EH (cell line): ENCODE measurements at places on chromosomes 7 and 10.
A peak's percentile ranks its signal among the peaks of the same experiment; 100 is the strongest.

DNA sequence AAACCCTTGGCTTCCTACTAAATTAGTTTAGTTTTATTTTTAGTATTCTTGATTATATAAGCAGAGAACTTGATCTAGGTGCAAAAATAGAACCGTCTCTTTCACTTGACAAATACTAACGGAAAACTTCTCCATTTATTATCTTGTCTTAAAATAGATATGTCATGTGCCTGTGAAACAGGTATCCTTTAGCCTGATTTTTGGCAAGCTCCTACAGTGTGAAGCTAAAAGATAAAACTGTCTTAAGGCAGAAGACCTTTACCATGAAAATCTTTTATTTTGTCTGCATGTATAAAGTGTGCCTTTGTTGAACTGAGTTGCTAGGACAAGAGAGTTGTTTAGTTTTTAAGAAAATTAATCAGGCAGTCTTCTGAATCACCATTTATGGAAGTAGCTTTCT, 90.6 kb downstream of the CYP51A1 start:
- DNase-seq, result no peak

GRCh38 chr10:99457813-99458212, 27.4 kb upstream of the GOT1 start:
- peak; percentile 54 for DNase-seq

GRCh38 chr7:46990761-46991160, 591.1 kb downstream of the TNS3 start:
- peak; percentile 69 for DNase-seq

DNA sequence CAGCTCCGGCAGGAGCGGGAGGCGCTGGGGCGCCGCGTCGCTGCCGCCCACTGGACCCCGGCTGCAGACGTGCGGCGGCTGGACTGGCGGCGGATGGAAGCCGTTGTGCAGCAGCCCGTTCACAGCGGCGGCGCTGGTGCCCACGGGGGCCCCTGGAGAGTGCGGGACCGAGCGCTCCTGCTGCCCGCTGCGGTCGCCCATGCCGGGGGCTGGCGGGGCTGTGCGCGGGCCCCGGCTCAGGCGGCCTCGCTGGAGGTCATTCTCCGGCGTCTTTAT, 413 bp downstream of the PANK1 start:
- DNase-seq, result no peak

- DNase-seq, result no peak
These were observed 21.1 kb downstream of the FAM133B start for GRCh38 chr7:92569137-92569536.

GRCh38 chr10:11882646-11883375, 59.7 kb downstream of the PROSER2 start:
- peak; percentile 17 for DNase-seq

GRCh38 chr10:100793055-100793454, 47.7 kb downstream of the PAX2 start:
- DNase-seq, result no peak

DNA sequence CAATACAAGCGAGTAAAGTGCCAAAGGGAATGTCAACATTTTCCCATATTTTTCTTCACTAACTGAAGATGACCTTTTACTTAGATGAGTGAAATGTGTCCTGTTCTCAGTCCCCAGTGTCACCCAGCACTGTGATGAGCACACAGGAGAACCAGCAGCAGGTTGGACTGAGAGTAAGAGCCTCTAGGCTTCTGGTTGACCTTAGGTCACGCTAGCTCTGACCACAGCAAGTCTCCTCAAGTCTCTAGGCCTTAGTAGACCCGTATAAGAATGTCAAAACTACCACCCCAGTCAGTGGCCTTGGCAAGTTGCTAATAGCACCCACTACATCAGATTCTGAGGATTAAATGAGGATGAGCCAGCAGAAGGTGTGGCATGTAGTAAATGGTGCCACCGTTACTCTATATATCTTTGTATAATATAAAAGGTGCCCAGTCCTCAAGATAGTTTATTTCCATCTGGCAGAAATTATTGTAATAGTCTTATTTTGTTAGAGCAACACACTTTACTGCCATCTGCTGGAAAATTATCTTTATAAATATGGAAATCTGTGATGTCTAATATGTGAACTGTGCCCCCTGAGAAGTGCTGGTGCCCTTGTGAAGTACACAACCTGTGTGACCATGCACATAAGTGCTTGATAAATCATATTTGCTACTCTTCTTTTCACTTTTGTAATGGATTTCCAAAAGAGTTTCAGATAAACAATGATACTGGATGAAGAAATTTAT, 75.7 kb downstream of the SPAG6 start:
- DNase-seq, result no peak

DNA sequence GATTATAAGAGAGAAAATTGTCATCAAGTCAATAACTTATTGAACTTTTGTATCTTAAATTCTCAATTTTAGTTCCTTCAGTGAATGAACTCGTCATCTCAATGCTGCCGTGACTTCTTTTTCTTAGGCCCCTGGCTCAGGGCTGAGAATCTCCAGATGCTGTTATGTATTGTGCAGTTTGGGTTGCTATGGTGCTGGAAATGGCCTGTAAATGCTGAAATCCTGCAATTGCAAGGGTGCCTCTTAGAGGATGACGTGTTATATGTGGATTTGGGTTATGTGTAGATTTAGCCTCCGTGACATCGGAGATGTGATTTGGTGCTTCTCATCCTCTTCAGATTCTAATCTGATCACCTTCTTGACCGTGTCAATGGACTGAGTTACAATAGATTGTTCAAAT, 55.7 kb upstream of the ZRANB1 start:
- peak; percentile 20 for DNase-seq

GRCh38 chr10:76839276-76839675, 798.3 kb downstream of the KCNMA1 start:
- no peak for DNase-seq

DNA sequence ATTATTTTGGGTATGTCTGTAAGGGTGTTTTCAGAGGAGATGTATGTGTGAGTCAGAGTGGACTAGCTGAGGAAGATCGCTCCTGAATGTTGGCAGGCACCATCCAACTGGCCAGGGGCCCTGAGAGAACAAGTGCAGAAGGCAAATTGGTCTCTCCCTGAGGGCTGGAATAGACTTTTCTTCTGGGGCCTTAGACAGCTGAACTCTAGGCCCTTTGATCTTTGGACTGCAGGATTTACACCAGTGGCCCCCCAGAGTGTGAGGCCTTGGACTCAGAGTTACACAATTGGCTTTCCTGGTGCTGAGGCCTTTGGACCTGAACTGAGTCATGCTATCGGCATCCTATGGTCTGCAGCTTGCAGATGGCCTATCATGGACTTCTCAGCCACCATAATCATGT, 217.2 kb downstream of the REEP3 start:
- DNase-seq, result peak; percentile 64

GRCh38 chr7:106262221-106262881, 22.4 kb downstream of the NAMPT start:
- DNase-seq, result no peak

DNA sequence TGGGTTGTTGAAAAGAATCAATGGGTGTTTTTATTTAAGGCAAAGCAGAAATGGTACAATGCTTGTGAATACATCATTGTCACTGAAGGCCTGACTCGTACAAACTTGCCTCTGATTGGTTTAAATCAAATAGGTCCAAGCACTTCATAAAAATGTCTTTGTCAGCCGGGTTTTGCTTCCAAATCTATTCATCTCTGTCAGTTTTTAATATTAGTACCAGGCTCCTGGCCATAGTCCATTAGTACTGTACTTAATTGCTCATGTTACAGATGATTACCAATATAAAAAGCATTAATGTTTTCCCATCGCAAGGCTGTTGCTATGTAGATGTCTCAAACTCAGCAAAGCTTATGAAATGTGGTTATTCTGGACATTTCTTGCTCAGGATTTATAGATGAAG, 171.9 kb downstream of the ARID5B start:
- peak; percentile 44 for DNase-seq

DNA sequence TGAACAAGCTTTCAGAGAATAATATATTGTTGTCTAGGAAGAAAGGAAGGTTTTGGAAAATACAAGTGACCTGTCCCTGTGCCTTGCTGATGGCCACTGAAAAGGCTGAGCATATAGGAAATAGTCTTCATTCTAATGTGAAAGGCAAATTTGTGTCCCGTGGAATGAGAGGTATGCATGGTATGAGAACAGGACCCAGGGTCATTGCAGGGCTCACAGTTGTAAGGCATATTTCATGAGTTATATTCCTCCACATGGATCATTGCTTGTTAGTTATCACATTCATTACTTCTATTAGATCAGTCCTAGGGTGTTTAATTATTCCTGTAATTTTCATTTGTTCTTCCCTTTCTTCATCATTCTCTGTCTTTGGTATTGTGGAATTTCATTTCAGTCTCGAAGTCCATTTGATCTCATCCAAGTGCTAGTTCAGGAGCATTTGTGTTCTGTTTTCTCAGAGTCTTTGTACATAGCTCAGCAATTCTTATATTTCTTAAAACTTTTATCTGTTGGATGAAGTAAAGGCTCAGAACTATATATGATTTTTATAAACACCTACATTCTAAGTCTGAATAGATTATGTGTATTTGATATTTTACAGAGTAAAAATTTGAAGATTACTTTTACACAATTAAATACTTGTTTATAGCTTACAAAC, 39.4 kb upstream of the ARHGAP21 start:
- peak; percentile 75 for DNase-seq

DNA sequence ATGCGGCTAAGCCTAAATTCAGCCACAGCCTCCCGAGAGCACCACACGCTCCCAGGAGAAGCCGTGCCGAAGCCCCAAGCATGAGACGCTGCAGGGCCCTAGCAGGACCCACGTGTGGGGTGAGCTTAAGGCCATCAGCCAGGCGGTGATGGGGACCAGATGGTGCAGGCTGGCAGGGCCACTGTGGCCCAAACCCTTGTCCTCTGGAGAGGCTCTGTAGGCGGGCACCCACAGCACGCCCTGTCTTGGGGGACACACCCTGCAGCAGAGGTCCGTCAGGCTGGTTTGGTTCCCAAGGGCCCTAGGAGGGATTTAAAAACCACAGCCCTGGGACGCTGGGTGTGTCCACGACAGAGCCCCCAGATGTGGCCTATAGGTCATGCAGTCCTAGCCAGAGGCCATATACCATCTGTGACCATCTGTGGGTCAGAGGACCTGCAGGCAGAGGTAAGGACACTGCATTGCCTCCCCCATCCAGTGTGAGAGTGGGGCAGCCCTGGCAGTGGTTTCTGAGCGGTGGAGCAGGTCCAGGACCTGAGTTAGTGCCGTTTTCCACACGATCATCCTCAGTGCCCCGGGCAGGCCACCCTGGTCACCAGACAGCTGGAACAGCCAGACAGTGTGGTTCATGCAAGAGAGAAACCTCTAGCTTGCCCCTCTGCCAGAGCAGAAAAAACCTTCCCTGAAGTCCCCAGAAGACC, 39.6 kb upstream of the INPP5A start:
- DNase-seq, result no peak

DNA sequence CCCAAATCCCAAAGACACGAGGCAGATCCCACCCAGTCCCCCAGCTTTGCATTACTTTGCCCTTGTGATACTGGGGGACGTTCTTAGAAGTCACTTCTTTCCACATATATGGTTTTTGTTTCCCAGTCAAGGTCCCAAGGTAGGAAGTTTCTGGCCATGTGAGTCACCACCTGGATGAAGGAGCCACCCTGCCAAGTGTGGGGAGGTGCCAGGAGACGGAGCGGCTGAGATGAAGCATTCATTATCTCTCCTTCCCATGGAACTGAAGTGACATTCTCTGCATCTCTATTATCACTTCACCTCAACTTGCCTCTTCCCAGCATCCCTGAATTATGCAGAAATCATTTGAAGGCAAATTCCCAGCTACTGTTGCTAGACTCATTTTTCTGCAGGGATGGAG, 136.2 kb upstream of the INSYN2A start:
- no peak for DNase-seq

DNA sequence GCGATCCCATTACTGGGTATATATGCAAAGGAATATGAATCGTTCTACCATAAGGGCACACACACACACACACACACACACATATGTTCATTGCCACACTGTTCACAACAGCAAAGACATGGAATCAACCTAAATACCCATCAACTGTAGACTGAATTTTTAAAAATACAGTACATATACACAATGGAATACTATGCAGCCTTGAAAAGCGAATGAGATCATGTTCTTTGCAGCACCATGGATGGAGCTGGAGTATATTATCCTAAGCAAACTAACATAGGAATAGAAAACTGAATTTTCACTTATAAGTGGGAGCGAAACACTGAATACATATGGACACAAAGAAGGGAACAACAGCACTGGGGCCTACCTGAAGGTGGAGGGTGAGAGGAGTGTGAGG, 72.5 kb downstream of the MARCHF5 start:
- no peak for DNase-seq

- DNase-seq, result no peak
These were observed 64.5 kb upstream of the EEPD1 start for GRCh38 chr7:36088553-36088952.

DNA sequence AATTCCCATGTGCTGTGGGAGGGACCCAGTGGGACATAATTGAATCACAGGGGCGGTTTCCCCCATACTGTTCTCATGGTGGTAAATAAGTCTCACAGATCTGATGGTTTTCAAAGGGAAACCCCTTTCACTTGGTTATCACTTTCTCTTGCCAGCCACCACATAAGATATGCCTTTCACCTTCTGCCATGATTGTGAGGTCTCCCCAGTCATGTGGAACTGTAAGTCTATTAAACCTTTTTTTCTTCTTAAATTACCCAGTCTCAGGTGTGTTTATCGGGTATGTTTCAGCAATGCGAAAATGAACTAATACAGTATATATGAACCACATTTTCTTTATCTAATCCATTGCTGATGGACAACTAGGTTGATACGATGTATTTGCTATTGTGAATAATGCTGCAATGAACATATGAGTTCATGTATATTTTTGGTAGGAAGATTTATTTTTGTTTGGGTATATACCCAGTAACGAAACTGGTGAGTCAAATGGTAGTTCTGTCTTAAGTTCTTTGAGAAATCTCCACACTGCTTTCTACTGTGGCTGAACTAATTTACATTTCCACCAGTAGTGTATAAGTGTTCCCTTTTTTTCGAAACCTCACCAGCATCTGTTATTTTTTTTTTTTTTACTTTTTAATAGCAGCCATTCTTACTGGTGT, 70.0 kb upstream of the HGF start:
- no peak for DNase-seq

- DNase-seq, result peak; percentile 66
These were observed 458.8 kb downstream of the SORCS1 start for GRCh38 chr10:106705681-106706100.

GRCh38 chr7:98175260-98175940, 35.8 kb upstream of the BHLHA15 start:
- no peak for DNase-seq

DNA sequence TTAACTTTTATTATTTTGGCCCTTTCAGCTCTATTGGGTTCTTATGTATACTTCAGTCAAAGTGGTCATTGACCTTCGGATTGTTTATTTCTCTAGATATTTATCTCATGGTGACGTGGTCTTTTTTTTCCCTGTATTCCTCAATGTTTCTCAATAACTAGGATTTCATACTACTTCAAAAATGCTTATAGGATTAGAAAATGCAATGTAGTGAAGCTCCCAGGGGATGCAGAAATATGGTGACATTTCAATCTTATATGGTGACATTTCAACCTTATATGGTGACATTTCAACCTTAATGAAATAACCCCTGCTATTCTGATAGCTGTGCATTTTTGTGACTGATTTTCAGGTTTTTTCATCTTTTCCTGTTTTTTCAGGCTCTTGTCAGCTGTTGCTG, 51.4 kb downstream of the CHRM2 start:
- no peak for DNase-seq

GRCh38 chr10:80598084-80598798, 60.5 kb downstream of the SH2D4B start:
- DNase-seq, result no peak

GRCh38 chr10:125021686-125022344, 79.9 kb downstream of the ZRANB1 start:
- DNase-seq, result no peak
